Renal pelvis (tissue), 12 donors: ENCODE measurements at places on chromosomes 3 and 15. TPM values are rescaled to one million over a fixed set of nuclear protein-coding genes. Genes with fewer than 3 reads are reported as not detected.

The TGM4 gene
- 0.13 TPM for polyA plus RNA-seq

The PRRT3 gene
- polyA plus RNA-seq, result 4.3 TPM

The CD96 gene
- 1.9 TPM for polyA plus RNA-seq

The NOX5 gene
- polyA plus RNA-seq, result 0.61 TPM

The PLA2G4D gene
- polyA plus RNA-seq, result 0.04 TPM

The CNTN6 gene
- 2.9 TPM for polyA plus RNA-seq

The ANKRD34C gene
- 0.12 TPM for polyA plus RNA-seq

The TMEM212 gene
- 0.09 TPM for polyA plus RNA-seq

DNA sequence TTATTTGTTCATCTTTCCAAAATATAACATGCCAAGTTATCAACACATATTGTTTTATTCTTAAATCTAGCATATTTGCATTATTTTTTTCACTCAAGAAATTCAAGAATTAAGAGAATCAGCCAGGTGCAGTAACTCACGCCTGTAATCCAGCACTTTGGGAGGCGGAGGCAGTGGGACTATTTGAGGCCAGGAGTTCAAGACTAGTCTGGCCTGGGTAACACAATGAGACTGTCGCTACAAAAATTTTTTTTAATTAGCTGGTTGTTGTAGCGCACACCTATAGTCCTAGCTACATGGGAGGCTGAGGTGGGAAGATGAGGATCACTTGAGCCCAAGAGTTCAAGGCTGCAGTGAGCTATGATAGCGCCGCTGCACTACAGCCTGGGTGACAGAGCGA, 10.5 kb downstream of the DCUN1D1 start:
- DNase-seq, result no peak

DNA sequence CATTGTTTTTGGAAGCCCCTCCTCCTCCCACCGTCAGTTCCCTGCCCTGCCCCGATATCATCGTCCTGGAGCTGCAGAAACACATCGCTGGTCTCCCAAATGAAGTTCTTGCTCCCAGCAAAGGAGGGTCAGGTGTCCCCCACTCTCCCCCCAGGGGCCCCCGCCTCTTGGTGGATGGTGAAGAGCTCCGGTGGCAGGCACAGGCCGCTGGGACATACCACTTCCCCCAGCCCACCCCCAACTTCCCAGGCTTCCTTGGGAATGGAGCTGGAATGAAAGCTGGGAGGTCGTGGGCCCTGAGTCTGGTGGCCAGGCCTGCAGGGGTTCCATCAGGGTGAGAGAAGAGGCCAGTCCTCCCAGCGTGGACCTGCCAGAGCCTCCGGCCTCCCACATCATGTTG, 137.7 kb downstream of the CHSY1 start:
- DNase-seq, result no peak

DNA sequence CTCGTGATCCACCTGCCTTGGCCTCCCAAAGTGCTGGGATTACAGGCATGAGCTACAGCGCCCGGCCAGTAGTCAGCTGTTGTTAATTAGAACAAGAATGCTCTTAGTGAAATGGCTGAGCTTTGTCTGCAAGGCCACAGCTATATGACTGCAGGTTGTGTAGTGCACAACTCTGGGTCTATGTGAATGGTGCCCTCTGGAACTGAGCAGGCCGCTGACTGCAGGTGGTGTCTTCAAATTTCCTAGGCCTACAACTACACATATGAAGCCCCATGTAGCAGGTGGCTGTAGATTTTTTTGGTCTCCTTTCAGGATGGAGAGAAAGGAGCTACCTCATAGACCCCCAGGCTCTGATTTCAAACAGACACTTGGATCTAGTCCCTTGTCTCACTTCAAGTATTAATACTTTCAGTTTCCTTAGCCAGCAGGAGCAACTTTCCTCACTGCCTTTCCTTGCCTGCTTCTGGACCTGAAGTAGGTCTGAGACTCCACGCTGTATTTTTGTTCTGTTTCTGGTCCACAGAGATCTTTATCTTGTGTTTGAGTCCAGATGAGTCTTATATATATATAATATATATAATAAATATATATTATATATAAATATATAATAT, 86.9 kb downstream of the C3orf80 start:
- DNase-seq, result no peak

- no peak for DNase-seq
Measured at GRCh38 chr3:141793476-141794260, 30.5 kb downstream of the GRK7 start.

DNA sequence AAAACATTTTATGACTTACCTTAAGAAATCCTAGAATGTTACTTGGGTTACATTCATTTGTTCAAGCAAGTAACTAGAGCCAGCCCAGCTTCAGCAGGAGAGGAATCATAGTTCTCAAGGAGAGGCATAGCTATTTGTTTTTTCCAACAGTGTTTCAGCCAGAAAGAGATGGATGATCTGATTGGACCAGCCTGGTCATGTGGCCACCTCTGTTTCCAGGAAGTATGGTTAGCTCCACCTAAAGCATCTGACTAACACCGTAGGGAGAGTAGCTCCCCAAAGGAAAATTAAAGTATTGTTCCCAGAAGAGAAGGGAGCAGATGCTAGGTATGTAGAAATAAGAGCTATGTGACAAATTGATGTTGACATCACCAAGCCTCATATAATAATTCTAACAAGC, 417.1 kb downstream of the TAFA4 start:
- no peak for DNase-seq

- DNase-seq, result no peak
Measured at GRCh38 chr3:14152233-14152962, 26.0 kb downstream of the XPC start.

- DNase-seq, result no peak
Measured at GRCh38 chr15:45993072-45993471, 358.2 kb downstream of the SQOR start.

- no peak for DNase-seq
Measured at GRCh38 chr3:87203809-87204208, 23.3 kb upstream of the CHMP2B start.

DNA sequence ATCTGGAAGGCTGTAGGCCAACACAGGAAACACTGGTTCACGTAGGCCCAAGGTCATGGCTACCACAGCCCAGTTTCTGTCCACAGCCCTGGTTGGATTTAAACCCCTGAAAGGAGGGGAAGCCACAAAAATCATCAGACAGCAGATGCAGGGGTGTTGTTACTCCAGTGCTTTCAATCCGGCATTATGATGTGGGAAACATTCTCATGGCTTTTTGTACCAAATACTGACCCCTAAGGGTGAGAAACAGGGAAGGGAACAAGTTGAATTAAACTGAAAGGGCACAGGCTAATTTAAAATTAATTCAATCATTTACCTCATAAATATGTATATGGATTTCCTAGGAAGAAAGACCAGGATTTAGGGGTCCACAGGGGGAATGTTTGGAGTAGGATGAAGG, 375.6 kb downstream of the CTNNB1 start:
- DNase-seq, result no peak

DNA sequence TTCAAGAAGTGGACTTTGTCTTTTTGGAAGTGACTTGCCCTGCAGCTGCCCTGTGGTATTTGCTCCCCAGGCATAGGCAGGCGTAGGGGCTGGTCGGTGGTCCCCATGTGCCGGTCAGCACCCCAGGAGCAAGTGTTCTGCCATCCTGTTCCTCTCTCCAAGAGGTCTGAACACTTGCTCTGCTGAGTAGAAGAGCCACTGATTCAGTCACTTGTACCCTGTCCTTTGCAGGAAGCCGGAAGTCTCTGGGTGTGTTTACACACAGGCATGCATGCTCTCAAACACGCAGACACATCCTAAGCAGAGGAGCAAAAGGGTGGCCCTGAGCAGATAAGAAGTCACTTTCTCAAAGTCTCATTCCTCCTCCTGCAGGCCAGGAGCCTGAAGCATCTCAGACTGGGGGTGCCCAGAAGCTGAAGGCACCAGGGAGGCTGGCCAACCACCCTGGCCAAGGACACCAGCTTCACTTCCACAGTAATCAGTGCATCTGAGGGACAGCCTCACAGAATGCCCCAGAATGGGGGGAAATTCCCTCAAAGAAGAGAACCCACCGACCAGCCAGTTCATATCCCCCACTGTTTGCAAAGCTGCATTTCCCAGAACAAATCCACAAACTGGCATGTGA, 88.7 kb upstream of the POMGNT2 start:
- no peak for DNase-seq

GRCh38 chr15:39622660-39623516, 42.0 kb downstream of the THBS1 start:
- DNase-seq, result no peak

DNA sequence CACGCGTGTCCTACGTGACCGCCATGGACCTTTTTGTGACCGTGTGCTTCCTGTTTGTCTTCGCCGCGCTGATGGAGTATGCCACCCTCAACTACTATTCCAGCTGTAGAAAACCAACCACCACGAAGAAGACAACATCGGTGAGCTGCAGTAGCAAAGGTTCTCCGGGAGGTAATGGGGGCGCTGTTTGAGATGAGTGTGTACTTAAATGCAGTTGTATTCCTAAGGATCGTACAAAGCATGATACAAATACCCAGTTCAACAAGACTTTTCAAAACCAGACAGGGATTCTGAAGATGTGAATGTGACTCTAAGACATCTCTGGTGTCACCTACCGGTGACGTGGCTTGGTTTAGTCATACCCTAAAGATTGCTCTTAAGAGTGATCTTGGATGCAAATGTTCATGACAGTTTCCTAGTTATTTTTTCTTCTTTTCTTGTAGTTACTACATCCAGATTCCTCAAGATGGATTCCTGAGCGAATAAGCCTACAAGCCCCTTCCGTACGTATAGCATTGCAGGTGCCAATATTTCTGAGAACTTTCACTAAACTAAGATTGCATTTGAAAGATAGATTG, 556.6 kb downstream of the GABRG3 start:
- no peak for DNase-seq

- no peak for DNase-seq
Measured at GRCh38 chr15:38532728-38533127, 31.9 kb downstream of the RASGRP1 start.

- DNase-seq, result no peak
Measured at GRCh38 chr3:175278680-175279079, 419.5 kb downstream of the NAALADL2 start.

DNA sequence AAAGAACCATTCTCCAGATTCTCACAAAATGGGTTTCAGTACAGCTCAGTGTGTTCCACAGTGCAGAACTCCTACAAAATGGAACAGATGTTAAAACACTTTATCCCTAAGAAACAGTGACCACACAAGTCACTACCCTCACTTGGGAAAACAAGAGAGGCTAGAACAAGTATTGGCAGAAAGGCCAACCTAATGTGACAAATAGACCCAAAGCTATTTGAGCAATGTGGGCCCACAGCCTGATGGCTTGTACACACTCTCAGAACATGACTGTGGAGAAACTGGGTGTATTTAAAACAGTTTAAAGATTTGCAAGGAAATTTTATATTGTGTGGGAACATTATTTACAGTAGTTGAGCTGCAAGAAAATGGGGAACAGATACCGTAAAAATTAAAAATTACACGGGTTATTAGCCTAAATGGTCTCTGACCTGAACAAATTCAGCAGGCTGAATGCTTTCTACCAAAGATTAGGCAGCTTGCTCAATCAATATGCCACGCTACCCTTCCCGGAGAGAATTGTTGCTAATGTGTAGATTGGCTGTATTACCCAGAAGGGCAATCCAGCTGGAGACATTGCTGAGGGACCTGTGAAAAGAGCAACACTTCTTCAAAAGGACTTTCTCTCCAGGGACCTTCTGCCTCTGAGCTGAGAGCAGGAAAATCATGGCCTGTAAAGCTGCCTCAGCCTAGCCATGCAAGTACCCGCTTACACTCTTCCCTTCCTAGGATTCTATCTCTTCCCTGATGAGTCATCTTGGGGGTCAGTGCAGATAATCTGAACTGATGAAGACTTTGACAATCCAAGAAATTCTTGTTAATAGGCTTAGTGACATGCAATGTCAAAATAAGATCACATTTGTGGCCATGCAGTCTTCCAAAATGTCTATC, 97.1 kb downstream of the STRIT1 start:
- no peak for DNase-seq
